ENCODE measurements at places on chromosomes 7 and 10.

GRCh38 chr10:31528831-31529230 is 209.8 kb downstream of the ZEB1 start:
- DNase-seq, result no peak

DNA sequence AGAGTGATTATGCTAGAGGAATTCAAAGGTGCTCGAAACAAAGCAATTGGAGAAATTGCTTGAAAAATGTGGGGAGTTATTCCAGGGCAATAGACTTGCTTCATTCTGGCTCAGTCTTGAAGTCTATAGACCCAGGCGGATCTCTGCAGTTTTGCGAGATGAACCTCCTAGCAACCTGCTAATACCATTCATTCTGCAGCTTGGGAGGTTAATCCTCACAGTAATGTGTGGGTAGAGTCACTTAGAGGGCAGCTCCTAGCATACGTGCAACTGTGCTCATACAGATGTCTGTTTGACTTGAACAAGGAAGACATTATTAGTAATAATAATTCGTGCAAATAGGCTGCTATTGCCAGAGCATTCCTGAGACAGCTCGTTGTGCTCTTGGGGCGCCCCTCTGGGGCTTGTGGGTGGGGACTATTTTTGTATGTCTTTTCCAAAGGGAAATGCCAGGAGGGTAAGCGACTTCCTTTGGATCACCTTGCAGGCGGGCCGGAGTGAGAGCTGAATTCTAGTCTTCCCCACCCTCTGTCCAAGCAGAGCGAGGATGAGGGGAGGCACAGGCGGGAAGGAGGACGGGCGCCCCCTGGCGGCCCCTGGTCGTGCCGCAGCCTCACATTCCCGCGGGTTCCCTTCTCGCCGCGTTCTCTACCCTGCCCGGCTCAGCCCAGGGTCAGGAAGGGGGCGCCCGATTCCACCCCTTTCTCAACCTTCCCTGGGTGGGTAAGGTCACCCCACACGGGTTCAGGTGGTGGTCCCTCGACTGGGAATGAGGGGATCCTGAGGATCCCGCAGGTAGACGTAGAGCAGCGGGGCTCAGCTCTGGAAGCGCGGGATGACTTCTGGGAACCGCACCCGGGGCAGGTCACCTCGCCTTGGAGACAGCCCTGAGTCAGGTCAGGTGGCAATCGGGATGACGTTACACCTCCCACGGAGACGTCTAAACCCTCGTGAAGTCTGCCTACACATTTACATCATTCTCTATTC is 241.5 kb downstream of the PHTF2 start:
- peak; percentile 48 for DNase-seq

DNA sequence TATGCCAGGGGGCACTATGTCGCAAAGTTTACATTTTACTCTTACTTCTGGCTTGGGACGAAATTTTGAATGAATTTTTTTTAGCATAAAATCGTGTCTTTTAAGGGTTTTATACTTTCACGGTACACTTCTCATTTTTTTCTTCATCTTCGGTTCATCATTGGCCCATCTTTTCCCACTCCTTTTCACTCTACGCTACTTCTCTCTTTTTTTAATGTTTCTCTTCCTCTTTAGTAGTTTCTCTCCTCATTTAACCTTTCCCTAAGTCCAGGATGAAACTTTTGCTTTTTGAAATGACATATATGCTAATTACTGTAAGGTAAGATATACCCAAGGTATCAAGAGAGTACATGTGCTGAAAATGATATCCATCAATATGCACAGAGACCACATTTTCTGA is 39.5 kb downstream of the C7orf33 start:
- no peak for DNase-seq

DNA sequence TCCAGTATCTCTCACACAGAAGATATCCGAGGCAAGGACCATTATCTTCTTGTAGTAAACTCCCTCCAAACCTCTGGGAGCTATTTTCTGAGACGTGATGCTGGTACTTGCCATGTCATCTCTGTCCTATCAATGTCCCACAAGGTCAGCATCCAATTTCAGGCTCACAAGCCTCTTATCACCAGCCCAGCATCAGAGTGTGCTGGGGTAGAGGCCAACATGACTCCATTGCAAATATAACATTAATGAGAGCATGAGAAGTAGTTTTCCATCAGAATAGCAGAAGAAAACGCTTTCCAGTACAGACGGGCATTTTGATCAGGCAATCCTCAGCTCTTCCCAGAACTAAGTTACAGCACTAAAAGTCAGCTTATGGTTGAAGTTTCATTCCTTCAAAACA is 5.6 kb downstream of the MORN4 start:
- DNase-seq, result no peak

DNA sequence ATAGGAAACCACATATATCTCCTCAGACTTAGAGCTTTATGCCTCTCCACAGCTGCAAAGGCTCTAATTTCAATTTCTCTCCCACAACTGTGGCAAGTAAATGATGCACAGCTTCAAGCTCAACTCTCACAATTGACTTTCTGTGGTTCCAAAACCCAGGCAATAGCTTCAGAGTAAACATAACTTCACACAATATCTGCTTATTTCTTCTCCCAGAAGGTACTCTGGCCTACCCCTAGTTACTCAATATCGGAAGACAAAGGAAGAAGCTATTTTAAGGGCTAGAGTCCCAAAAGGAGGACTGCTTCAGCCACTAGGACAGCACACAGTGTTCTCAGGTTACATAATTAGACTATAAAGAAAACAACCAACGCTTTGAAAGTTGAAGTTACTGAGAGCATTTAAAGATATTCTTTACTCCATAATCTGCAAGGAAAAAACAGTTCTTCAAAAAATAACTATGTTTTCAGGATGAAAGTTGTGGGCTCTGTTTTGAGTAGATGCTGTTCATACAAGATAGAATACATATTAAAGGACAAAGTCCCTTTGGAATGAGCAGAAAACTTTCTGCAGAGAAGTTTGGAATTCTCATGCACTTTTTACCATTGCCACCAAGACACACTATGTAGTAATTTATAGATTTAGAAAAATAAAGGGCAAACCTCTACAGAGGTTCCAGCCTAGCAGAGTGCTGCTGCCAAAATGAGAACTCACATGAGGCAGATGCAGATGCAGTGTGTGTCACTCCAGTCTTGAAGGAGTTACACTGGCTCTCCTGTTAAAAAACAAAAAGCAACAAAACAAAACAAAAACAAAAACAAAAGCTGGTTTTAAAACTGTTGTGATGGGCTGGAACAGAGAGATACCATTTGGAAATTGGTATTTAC is 81.8 kb downstream of the NT5C2 start:
- no peak for DNase-seq

- peak; percentile 67 for DNase-seq
Measured at GRCh38 chr7:121797657-121798452, 75.1 kb upstream of the PTPRZ1 start.
